ENCODE measurements at places on chromosomes 11 and 22.
A peak's percentile ranks its signal among the peaks of the same experiment; 100 is the strongest.

DNA sequence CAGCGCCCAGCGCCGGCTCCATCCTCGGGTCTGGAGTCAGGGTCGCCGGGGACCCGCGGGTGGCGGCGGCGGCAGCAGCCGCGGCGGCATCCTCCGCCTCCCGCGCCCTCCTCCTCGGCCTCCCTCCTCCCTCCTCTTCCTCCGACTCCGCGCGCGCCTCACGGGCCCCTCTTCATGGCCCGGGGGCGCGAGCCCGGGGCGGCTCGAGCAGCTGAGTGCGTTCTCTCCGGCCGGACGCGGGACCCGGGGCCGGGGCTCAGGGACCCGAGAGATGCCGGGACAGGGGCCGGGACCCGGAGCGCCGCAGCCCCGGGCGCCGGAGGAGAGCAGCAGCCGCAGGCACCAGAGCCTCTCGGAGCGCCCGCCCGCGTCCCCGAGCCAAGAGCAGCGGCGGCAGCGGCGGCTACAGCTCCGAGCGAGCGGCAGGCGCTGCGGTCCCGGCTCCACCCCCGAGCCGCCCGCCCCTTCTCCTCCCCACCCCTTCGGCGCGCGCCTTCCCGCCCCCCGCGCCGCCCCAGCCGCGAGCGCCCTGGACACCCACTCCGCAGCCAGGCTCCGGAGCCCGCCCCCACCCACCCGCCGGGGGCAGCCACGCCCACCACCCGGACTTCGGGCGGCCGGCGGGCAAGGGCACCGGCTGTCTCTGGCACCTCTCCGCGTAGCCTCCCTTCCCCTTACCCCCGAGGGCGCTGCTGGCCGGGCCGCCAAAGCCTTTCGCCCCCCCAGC lies at the start of gene CHST1:
Gene CHST1, minus strand, starts transcription at position 417 of the 727 bp plus-strand sequence. CDS start 14,699 bp downstream, outside the sequence.
- peak; percentile 2 for DNase-seq

DNA sequence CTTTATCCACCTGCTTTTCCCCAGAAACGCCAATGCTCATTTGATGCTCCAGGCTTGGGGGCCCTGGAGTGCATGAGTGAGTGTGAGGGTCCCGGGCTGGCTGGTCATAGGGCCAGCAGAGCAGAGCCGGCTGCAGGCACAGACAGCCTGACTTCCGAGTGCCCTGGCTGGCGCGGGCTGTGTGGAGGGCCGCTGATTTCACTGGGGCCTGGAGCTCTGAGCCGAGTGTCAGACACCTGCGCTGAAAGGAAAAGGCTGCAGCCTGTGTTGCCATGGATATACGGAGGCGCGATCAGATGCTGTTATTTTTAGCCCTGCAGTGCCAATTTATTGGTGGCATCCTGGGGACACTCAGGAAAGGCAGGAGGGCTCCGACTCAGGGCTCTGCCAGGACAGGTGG lies 87.6 kb downstream of the ST3GAL4 start:
- no peak for DNase-seq

- DNase-seq, result peak; percentile 9
These were observed 12.4 kb downstream of the NRXN2 start for GRCh38 chr11:64710418-64711137.

- peak; percentile 30 for DNase-seq
These were observed 28.3 kb upstream of the WNT11 start for GRCh38 chr11:76234416-76235232.

- DNase-seq, result peak; percentile 16
These were observed 6.4 kb upstream of the EHF start for GRCh38 chr11:34614344-34615104.

- no peak for DNase-seq
These were observed 12.2 kb upstream of the TMEM184B start for GRCh38 chr22:38285018-38285417.

GRCh38 chr11:125938418-125938817 lies 7.4 kb upstream of the VSIG10L2 start:
- DNase-seq, result no peak

DNA sequence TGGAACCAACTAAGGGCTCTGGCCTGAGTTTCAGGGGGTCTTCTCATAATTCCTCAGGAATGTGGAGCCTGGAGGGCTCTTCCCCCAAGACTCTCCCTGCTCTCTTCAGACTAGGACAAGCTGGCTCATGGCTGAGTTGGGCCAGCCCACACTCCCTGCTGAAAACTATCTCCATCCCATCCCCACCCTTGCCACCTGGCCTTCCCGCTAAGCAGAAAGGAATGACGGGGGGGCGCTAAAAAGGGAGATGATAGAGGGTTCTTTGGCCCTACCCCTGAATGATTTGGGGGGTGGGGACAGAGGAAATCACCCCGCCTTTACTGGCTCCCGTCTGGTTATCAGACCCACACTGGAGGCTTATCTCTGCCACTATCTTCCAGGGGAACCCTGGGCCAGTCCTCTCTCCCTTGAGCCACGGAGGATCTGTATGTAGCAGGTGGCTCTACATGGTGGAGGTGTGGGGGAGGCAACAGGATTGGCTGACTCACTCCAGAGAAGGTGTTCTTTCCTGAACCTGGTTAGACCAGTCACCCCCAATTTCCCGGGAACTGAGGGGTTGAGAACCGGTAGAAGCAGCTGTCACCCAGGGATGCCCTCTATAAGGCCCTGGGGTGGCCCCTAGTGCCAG lies 5.7 kb downstream of the SMTN start:
- no peak for DNase-seq

DNA sequence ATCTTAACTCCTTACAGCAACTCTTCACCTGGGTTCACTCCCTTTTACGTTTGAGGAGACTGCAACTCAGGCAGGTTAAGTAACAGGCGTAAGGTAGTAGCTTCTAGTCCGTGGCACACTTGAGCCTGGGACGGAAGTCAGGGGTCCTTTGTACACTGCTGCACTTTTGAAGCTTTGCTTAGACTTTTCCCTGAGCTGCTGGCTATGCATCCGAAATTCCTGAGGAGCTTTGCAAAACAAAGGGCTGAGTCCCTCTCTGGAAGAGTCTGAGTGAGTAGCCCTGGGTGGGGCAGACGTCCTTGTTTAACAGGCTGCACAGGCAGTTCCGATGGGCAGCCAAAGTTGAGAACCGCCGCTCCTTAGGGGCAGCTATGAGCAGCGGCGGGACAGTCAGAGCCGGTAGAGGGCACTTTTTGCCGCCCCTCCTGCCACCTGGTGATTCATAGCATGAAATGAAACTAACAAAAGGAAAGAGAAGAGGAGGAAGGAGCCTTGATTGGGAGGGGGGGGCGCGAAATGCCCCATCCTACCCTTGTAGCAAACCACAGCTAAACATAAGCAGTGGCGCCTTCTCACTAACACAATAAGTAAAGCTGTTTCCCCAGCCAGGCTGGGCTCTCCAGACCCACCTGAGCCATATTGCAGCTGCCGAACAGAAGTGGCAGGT lies 1.4 kb downstream of the TMEM109 start:
- DNase-seq, result peak; percentile 48

- no peak for DNase-seq
These were observed 4.4 kb downstream of the CAT start for GRCh38 chr11:34443136-34443535.

DNA sequence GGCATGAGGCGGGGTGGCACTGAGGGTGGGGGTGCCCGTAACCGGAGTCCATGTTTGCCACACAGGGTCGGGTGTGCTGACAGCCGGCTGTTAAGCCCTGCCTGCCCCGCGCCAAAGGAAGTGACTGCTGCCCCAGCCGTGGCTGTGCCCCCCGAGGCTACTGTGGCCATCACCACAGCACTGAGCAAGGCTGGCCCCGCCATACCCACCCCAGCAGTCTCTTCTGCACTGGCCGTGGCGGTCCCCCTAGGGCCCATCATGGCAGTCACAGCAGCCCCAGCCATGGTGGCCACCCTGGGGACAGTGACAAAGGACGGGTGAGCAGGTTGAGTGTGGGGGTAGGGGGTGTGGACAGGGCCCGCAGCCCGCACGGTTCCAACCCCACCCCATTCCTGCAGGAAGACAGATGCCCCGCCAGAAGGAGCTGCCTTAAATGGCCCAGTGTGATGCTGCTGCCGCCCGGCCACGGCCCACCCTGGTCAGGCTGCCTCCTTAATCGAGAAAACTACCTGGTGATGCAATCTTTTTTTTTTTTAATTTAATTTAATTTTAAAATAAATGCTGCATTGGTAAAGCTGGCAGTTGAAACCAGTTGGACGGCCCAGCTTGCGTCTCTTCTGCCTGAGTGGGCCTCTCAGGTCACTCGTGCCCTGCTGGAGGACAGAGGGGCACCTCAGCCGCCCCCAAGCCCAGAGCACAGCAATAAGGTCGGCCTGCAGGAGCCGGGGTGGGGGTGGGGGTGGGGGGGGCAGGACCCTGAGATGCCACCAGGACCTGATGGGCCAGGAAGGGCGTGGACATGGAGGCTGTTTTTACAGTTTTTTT lies 30.8 kb downstream of the SBF1 start:
- no peak for DNase-seq

- DNase-seq, result no peak
These were observed 6.5 kb downstream of the RAB36 start for GRCh38 chr22:23151827-23152226.

DNA sequence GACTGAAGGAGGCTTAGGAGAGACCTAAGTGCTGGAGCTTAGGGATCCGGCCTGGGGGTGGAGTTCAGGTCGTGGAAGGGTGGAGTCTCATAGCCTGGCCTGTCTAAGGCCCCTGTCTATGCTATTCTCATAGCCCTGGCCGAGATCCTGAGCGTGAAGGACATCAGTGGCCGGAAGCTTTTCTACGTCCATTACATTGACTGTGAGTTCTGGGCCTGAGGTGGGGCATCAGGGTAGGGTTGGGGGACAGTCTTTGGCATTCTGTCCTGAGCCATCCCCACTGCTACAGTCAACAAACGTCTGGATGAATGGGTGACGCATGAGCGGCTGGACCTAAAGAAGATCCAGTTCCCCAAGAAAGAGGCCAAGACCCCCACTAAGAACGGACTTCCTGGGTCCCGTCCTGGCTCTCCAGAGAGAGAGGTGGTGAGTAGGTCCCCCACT lies 603 bp downstream of the KAT5 start:
- DNase-seq, result no peak

DNA sequence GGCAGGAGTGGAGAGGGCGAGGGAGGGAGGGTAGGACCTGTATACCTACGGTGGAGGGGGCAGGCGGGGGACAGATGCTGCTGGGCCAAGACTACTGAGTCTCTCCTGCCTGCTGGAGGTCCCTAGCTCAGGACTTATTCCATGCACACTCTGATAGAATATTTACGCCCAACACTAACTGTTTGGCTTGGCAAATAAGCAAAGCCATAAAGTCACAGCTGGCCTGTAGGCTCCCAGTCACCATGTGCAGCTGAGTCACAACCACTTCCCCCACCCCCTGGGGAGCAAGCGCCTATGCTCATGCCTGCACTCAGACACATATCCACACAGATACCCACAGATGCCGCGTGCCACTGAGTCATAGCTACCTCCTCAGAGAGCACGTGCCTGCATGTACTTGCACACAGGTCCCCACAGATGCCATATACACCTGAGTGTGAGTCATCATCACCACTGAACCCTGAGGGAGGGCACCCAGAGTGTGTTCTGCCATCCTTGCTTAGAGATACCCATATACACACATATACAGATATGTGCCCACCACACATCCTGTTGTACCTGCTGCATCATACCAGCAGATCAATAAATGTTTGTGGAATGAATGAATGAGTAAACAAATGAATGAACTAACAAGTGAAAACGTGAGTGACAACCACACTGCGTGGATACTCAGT lies 95.8 kb downstream of the SWAP70 start:
- DNase-seq, result peak; percentile 100

DNA sequence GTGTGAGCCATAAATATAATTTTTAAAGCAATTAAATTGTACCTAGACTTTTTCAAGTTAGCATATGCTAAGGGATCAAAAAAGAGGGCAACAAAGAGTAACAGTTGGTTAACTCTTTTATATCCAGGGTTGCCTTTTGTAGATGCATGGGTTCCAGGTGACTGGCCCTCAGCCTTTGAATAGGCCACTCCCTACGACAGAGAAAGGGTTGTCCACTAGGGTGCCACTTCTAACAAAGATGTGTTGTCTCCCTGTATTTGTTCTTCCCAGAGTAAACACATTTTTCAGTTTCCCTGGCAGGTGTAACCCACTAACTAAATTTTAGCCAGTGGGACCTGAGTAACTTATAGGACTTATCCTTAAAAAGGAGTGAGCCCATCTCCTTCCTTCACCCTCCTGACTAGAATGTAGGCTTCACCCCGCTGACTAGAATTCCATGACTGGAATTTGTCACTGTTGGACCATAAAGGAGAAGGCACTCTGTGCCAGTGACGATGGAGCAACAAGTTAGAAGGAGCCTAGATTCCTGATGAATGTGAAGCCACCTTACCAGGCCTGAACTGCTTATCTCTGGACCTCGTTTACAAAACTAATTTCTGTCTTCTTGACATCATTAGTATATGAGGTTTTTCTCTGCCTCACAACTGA lies 16.6 kb downstream of the TUG1 start:
- no peak for DNase-seq

DNA sequence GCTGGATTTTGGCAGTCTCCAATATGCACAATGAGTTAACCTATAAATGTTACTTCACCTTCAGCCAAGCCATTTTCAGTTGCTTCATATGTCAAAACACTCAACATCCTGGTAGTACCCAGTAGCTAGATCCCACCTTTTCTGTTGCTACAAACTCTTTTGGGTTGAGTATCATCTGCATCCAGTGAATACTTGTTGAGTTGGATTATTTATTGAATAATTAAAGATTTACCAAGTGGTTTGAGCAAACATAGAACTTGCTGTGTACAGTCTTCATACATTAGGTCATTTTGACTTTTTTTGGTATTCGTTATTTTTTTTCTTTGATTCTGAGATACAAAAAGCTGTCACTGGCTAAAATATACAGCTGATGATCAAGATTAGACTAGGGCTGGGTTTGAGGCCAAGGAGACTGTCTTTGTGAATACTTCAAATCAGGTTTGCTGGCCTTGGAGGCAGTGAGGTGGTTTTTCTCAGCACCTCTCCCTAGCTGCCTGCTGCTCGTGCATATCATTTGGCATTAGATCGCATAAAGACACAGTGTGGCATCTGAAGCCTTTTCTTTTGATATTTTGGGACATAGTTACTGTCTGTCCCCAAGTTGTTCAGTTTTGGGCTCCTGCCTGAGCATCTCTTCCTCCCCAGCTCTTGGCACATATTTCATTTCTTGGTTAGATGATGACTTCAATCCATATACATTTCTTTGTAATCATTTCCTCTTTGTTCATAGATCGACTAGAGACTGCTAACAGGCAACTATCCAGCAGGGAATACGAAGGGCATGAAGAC lies 62.8 kb downstream of the AMOTL1 start:
- no peak for DNase-seq

DNA sequence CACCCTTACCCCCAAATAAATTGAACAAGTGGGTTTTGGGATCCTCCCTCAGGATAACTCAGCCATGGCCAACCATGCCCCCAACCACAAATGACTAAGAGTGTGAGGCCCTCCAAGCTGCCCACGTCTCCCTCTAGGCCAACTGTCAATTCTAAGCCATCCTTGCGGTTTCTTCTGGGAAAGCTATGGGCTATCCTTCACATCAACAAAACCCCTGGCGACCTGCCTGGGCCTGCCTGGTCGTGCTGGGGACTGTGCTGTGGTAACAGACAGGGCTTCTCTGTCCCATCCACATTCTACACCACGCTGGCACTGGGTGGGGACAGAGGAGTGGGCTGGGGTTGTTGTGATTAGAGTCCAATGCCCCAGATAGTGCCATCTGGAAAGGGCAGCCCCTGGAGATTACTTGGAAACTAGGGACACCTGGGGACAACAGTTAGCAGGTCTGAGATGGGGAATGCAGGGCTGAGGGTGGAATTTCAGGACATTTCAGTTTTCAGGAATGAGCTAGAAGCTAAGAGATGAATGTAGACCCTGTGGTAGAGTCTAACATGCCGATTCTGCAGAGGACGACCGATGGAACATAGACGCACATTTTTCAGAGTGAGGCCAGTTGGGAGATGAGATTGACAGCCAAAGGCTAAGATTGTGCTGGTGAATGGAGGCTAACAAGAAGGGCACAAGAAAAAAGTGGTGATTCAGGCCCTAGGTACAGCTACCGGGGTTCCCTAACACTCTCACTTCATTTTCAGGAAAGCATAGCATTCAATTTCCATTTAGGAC lies 131.9 kb downstream of the RASSF10 start:
- DNase-seq, result peak; percentile 74
